ENCODE measurements at places on chromosomes 13 and 19.

- DNase-seq = no peak
These were observed 113.9 kb upstream of the IRS2 start for GRCh38 chr13:109900320-109900719.

DNA sequence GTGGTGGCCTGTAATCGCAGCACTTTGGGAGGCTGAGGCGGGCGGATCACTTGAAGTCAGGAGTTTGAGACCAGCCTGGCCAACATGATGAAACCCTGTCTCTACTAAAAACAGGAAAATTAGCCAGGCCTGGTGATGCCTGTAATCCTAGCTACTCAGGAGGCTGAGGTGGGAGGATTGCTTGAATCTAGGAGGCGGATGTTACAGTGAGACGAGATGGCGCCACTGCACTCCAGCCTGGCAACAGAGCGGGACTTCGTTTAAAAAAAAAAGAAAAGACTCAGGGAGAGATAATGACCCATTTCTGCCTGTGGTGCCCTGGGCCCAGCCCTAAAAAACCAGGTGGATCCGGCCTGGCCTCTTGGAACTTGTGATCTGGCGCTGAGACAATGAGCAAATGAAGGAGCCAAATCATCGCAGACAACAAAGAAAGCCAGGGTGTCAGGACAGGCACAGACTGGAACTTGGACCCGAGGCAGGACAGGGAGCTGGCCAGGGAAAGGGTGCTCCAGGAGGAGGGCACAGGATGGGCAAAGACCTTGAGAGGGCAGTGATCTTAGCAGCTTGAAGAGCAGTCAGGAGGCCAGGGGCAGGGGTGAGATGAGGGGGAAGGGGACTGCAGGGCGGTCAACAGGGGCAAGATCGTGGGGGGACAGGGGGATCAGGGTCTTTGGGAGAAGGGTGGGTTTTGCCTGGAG lies 962 bp upstream of the JAK3 start:
- no peak for DNase-seq

DNA sequence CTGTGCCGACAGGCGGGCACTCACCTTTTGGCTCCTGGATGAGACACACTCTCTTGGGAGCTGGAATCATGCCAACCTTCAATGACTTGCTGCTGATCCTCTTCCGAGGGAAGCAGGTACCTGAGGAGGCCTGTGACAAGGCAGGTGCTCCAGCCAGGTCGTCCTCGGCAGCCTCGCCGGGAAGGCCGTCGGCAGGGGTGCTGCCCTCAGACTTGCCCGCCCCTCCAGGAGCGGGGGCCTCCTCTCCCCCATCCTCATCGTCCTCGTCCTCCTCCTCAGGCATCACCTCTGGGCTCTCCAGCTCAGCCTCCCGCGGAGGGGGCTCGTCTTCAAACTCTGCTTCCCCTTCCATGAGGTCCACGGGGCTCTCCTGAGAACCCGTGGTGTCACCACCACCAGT lies 29.2 kb downstream of the SUGP2 start:
- no peak for DNase-seq

GRCh38 chr19:31140717-31141116 lies 208.5 kb downstream of the TSHZ3 start:
- DNase-seq = peak; percentile 30

DNA sequence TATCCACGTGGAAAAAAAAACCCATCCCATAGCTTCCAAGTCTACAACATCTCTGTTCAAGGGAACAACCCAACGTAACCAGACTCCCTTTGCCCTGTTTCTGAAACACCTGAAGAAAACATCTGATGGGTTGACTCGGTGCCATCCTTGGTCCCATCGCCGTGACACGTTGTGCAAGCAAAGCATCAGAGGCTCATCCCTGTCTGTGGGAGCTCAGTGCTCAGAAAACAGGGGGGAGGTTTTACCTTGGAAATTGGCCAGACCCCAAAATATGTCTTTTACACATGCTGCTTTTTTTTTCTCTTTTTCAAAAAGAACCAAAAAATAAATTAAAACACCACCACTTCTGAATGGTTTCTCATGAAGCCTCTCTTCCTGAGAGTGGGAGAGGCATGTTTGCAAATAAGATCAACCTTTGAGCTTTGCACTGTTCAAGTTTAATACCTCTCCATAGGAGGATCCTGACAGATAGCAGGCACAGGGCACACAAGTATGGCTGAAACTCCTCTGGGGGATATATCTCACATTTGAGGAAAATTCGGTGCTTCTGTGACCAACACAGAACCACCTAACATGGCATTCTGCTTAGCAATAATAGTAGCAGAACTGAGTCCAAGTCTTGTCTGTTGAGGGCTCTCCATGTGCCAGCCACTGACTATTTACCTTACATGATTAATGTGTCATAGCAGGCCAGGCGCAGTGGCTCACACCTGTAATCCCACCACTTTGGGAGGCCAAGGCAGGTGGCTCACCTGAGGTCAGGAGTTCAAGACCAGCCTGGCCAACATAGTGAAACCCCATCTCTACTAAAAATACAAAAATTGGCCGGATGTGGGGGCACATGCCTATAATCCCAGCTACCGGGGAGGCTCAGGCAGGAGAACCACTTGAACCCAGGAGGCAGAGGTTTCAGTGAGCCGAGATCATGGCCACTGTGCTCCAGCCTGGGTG lies 7.0 kb upstream of the PVR start:
- no peak for DNase-seq

GRCh38 chr13:41130356-41130755 lies 2.2 kb downstream of the KBTBD6 start:
- no peak for DNase-seq

GRCh38 chr19:17321655-17322489 lies 12.5 kb downstream of the DDA1 start:
- no peak for DNase-seq

DNA sequence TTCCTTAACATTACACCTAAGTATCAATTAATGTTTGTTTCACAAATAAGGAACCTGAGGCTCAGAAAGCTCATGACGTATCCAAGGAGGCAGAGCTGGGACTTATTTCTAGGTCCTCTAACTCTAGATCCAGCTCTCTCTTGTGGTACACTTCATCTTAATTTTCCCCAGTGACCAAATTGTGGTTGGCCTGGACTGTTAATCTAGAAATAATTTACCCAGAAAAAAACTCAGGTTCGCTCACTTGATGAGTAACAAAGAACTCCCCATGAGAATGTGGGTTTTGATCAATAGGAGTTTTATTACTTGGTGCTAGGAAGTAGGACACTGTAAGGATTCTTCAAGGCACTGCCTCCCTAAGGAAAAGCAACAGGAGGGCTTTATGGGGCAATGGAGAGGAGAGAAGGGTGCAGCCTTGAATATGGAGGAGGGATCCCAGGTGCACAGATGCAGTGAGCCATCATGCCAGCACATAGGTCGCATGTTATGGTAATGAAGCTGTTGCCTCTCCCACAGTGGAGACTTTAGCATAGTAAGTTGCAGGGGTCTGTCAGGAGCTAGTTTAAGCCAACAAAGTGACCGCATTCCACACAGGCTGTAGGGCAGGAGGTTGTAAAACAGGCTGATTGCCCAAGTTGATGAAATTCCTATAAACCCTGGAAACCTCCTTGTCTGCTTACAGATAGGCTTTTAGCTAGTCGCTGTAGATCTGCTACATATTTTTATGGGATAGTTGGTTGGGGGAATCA lies 14.7 kb downstream of the RAP2A start:
- no peak for DNase-seq

DNA sequence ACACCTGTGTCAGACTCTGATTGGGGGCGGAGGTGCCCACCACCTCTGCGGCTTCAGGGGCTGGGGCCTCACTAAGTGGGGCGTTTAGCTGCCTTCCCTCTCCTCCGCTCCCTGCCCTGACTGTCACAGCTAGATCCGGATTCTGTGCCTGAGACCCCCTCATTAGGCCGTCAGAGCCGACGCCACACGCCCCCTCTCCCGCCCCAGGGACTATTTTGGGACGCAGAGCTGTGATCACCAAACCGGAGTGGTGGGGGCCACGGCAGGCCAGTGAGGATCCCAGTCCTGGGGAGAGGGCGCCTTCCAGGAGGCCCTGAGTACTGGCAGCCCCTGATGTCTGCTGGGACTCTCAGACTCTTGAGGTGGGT lies 762 bp downstream of the KANK3 start:
- peak; percentile 1 for DNase-seq

- DNase-seq = no peak
These were observed 67.6 kb downstream of the SOX1 start for GRCh38 chr13:112134391-112135075.

DNA sequence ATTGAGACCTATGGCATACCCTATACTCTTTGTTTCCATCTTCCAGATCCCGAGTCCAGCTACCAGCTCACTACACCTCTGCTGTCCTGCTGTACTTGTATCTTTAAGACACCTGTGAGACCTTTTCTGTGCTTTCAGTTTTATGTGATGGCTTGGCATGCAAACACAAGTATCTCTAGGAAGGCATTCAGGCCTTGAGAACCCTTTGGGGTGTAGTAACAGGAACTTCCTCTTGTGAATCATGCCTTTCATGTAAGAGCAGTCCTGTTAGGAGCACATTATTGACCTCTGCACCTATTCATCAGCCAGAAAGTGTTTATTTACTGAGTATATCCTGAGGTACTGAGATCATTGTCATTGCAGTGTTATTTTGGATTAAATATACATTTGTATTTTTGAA lies 87.0 kb upstream of the HTR2A start:
- DNase-seq = no peak

DNA sequence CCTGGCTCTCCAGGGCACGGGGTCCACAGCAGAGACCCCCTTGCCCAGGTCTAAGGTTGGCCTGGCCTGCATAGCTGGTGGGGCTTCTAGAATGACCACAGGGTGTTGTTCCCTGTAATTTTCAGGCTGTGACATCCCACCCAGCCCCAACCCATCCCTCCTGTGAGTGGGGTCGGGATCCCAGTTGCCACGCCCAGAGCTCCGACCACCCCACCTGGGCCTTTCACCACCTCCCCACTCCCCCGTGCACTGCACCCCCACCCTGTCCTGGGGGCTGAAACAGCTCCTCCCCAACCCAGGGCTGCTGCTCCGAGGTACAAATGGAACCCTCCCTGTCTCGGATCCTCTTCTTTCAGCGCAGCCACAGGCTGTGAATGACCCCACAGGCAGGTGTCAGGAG lies 8.4 kb upstream of the SLC7A10 start:
- DNase-seq = no peak

- DNase-seq = no peak
These were observed 8.8 kb downstream of the YIPF2 start for GRCh38 chr19:10919352-10920287.

DNA sequence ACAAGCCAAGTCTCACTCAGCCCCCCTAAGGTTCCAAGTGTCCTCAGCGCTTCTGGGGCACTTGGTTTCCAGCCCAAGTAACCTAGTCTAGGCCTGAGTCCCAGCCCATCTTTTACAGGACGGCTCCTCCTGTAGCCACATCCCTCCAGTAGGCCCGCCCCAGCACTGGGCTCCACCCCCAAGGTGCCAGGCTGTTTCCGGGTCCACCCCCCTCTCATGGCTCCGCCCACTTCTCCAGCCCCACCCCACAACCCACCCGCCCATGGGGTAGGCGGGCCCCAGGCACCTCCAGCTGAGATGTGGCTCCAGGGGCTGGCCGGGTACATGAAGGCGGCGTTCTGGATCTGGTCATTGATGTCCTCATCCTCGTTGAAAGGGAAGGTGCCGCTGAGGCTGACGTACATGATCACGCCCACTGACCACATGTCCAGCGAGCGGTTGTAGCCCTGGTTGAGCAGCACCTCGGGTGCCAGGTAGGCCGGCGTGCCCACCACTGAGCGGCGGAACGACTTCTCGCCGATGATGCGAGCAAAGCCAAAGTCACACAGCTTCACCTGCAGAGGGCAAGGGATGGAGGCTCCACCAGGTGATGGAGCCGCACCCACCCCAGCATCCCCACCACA lies 17.2 kb upstream of the DACT3 start:
- peak; percentile 48 for DNase-seq

DNA sequence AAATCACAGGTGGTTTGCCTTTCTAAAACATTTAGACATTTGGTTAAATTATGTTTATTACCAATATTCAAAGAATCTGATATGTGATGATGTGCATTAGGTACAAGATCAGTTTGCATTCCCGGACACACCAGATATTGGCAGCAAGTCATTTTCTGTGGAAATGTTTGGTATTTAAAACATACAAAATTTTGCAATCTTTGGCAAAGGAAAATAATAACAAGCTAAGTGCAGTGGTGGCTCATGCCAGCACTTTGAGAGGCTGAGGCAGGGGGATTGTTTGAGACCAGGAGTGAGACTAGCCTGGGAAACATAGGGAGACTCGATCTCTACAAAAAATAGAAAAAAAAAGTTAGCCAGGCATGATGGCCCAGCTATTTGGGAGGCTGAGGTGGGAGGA lies 29.1 kb upstream of the TSC22D1 start:
- peak; percentile 23 for DNase-seq

- no peak for DNase-seq
These were observed 4.6 kb downstream of the COL4A2 start for GRCh38 chr13:110311443-110312338.

GRCh38 chr19:3386447-3387234 lies 20.3 kb downstream of the NFIC start:
- no peak for DNase-seq

- peak; percentile 58 for DNase-seq
These were observed 657 bp downstream of the ZNF550 start for GRCh38 chr19:57559008-57559403.

DNA sequence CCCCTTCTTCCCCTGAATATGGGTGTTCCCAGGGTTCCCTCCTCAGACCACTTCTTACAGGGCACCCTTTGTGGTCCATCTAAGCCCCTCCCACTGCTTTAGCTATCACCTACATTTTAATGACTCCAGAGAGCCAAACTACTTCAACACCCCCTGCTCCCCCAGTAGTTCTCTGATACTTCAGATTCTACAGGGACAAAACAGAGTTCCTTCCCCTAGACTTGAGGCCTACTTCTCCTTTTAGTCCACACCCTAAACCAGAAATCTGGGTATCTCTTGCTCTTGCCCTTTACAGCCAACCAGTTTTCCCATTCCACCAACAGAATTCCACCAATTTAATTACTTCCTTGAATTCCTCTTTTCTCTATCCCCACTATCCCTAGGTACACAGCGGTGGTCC lies 107.2 kb downstream of the KCNRG start:
- DNase-seq = no peak

DNA sequence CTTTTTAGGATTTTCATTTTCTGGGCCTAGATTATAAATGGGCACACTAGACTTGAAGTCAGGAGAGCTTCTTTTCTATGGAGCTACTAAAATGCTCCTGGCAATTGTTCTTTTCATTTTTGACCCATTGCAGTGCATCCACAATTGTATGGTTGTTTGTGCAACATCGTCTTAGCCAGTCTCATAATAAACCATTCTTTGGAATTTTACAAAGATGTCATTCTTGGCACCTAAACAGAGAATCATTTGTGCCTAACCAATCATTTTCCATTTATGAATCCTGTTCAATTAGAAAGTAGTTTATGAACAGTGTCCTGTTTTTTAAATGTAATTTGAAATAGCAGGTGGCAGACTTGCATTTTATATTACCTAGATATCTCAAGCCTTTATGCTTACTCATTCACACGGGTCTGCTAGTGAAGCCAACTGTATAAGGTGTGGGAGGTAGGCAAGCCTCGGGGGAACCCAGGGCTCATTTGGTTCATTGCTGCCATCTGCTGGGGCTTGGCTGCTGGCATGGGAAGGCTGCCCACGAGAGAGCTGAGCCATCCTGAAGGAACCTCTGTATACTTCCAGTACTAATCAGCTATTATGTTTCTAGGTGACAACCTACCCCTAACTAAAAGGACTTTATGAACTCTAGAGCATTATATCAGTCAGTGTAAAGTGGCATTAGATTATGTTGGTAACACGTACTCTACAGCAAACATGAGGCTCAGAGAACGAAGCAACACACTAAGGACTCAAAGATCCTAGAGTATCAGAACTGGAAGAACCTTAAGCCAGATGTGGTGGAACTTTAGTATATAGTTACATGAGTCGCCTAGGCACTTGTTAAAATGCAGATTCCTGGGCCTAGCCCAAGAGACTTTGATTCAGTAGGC lies 60.0 kb downstream of the TPT1 start:
- DNase-seq = peak; percentile 89
